Naive thymus-derived CD4-positive, alpha-beta T cell (primary cell): ENCODE measurements at places on chromosomes 7 and 10. TPM values are rescaled to one million over a fixed set of nuclear protein-coding genes. Genes with fewer than 3 reads are reported as not detected.

Gene CPN1
- total RNA-seq: not detected

Gene HABP2
- total RNA-seq: not detected in 2 replicates

Gene CPA1
- not detected for total RNA-seq

Gene UPK3BL2
- total RNA-seq: 61.3 TPM

Gene CPA2
- not detected in 2 replicates for total RNA-seq

Gene RBP3
- total RNA-seq: not detected in 2 replicates

Gene SUN3
- total RNA-seq: 0.53 TPM in 1 of 2 replicates, not detected in the other

Gene BAZ1B
- total RNA-seq: 69.2 TPM

Gene PTPN20
- 1.1 TPM for total RNA-seq

Gene AQP1
- total RNA-seq: 0.37 TPM

DNA sequence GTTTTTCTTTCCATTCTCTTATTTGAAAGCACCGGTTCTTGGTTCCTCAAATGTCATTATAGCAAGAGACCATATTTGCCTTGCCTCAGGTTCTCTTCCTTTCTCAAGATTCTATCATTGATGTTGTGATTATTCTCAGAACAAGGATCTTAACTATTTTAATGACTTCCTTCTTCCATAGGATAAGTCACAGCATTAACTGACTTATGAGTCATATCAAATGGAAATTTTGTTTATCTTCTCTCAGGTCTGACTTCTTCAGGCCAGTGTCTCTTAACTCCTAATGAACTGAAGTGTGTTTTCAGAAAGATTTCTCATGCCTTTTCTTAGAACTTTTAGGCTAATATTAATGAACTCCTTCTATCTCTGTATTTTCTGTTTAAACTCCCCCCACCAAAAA, 794.6 kb upstream of the LRRN3 start:
- no peak overlapping the region for H3K4me3 ChIP-seq
- no peaks in the 10 kb centered on the region for H3K27me3 ChIP-seq
- DNase-seq: no peak
- H3K36me3 ChIP-seq: no peaks in the 10 kb centered on the region

DNA sequence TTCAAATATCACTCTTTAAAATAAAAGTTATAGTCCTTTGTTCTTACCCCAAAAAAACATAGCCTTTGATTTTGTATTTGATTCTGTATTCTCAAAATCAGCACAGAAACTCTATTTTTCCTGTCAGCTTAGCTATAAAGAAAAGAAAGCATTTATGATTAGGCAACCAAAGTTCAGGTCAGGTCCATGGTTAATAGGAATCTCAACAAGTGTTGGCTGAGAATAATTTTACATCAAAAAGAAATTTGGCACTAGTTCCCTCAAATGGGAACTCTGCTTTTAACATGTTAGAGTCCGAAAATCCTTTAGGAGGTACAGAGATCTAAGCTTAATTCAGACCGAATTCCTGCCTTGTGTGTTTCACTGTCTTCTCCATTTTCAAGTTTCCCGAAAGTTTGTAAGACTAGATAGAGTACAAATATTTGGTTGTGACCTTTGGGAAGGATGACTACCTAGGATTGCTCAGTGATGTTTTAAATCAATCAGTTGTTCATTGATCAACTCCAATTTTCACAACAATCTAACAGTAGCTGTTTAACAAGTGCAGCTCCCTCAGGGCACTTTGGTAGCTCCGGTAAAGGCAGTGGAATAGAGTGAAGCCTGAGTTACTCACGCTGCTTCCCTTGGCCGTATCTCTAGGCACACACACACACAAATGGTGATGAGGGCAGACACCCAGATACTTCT, 8.8 kb upstream of the ENO4 start:
- H3K36me3 ChIP-seq: no peaks in the 10 kb centered on the region
- no peak overlapping the region for H3K27ac ChIP-seq

- H3K27ac ChIP-seq: no peak overlapping the region
- H3K36me3 ChIP-seq: no peaks in the 10 kb centered on the region
- H3K4me1 ChIP-seq: no peaks in the 10 kb centered on the region
- DNase-seq: no peak
- no peaks in the 10 kb centered on the region for H3K27me3 ChIP-seq
Observed at GRCh38 chr7:104650991-104651640, 322.7 kb downstream of the LHFPL3 start.

GRCh38 chr7:112140600-112140999, 65.6 kb downstream of the DOCK4 start:
- H3K4me3 ChIP-seq: no peak overlapping the region
- no peaks in the 10 kb centered on the region for H3K36me3 ChIP-seq
- no peaks in the 10 kb centered on the region for H3K4me1 ChIP-seq

DNA sequence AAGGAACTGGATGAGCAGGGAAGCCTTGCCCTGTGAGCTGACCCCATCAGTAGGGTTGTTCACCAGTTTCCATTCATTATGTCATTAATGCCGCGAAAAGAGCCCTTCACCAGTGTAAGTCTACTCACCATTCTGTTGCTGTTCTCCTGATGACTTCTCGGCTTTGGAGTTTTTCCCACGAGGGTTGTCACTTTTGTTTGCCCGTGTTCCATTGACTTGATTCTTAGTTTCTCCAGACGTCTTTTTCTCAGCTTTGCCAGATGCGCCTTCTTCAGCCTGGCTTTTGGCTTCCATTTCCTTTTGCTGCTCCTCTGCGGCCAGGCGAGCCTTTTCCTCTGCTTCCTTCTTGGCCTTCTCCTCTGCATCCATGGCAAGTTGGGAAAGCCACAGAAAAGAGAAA, 128.8 kb downstream of the PPP1R17 start:
- no peak overlapping the region for H3K4me3 ChIP-seq
- H3K27me3 ChIP-seq: no peaks in the 10 kb centered on the region
- no peaks in the 10 kb centered on the region for H3K4me1 ChIP-seq

- no peak overlapping the region for H3K4me3 ChIP-seq
- H3K4me1 ChIP-seq: peaks cover under 1% of the 10 kb centered on the region
- DNase-seq: no peak
- no peak overlapping the region for H3K27ac ChIP-seq
- H3K36me3 ChIP-seq: no peaks in the 10 kb centered on the region
- no peaks in the 10 kb centered on the region for H3K27me3 ChIP-seq
Observed at GRCh38 chr7:3455806-3456595, 154.9 kb downstream of the SDK1 start.

DNA sequence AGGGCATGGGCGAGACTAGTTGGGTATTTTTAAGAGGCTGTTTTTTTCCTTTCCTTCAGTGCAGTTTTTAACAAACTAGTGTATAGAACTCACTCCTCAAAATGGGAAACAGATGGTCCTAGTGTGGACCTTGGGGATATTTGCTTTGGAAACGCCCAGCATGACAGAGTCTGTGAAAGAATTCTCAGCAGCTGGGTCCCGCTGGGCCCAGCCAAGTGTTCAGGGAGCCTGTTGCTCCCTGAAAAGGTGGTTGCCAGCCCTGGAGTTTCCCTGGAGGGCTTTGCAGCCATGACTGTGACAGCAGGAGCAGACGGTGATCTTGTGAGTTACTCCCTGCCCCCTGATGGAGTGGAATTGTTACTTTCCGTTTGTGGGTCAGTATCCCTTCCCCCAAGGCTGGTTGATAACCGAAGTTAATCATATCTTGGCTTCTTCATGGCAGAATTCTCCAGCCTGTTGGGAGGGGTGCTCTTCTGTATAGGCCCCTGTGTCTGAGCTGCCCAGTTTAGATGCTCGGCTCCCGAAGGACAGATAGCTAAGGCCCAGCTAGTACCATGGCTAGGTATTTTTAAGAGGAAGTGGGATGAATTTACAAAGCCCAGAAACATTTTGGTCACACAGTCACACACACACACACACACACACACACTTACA, 278.6 kb upstream of the HABP2 start:
- no peak for DNase-seq
- H3K27ac ChIP-seq: no peak overlapping the region
- H3K4me3 ChIP-seq: no peak overlapping the region

DNA sequence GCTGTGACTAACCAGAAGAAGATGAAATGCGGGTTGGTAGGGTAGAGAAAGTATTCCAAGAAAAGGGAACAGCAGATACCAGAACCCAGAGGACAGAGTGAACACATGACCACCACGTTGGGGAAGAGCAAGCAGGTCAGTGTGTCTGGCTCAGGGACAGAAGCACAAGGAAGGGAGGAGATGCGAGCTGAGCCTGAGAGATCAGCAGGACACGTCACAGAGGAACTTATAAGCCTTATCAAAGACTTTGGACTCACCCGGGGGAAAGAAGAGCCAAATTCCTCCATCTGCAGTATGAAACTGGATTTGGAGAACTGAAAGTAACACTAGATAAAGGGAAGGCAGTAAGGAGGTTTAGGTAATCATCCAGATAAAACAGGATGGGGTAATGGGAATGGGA, 232.1 kb upstream of the NPVF start:
- no peaks in the 10 kb centered on the region for H3K27me3 ChIP-seq
- H3K27ac ChIP-seq: no peak overlapping the region
- H3K4me1 ChIP-seq: no peaks in the 10 kb centered on the region
- H3K4me3 ChIP-seq: no peak overlapping the region
- no peaks in the 10 kb centered on the region for H3K36me3 ChIP-seq

DNA sequence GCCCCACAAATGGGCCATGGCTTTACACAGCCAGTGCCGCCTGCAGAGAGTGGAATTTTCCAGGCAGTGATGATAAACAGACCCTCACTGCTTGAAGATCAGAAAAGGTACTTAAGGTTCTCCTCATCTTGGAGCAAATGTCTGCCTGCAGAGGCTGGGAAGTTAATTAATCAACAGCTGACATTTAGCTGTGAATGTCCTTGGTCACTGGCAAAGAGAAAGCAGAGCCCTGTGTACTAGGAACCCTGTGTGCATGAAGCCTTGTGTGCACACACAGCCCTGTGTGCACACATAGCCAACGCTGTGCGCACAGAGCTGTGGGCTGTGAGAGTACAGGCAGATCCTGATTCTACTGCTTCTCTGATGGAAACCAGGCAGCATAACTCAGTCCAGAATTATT, 291.6 kb upstream of the MKI67 start:
- H3K36me3 ChIP-seq: no peaks in the 10 kb centered on the region
- H3K27ac ChIP-seq: no peak overlapping the region
- no peak for DNase-seq
- H3K4me1 ChIP-seq: no peaks in the 10 kb centered on the region

- no peak overlapping the region for H3K27ac ChIP-seq
- DNase-seq: no peak
- no peaks in the 10 kb centered on the region for H3K27me3 ChIP-seq
- no peaks in the 10 kb centered on the region for H3K4me1 ChIP-seq
Observed at GRCh38 chr7:50533866-50534265, 31.3 kb downstream of the DDC start.

DNA sequence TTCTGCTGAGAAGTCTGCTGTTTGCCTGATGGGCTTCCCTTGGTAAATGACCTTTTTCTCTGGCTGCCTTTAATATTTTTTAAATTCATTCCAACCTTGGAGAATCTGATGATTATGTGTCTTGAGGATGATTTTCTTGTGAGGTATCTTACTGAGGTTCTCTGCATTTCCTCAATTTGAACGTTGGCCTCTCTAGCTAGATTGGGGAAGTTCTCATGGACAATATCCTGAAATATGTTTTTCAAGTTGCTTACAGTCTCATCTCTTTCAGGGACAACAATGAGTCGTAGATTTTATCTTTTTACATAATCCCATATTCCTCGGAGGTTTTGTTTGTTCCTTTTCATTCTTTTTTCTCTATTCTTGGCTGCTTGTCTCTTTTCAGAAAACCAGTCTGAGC, 208.4 kb downstream of the KIF20B start:
- no peak overlapping the region for H3K4me3 ChIP-seq
- no peak overlapping the region for H3K27ac ChIP-seq
- no peaks in the 10 kb centered on the region for H3K4me1 ChIP-seq
- H3K36me3 ChIP-seq: no peaks in the 10 kb centered on the region
- no peaks in the 10 kb centered on the region for H3K27me3 ChIP-seq
- no peak for DNase-seq

- DNase-seq: no peak
- H3K4me3 ChIP-seq: no peak overlapping the region
- H3K27me3 ChIP-seq: no peaks in the 10 kb centered on the region
- no peak overlapping the region for H3K27ac ChIP-seq
Observed at GRCh38 chr7:57177856-57178767, 45.9 kb upstream of the ZNF479 start.

GRCh38 chr10:129850316-129850715, 113.8 kb downstream of the EBF3 start:
- no peaks in the 10 kb centered on the region for H3K27me3 ChIP-seq
- no peak overlapping the region for H3K27ac ChIP-seq
- DNase-seq: no peak
- no peak overlapping the region for H3K4me3 ChIP-seq
- no peaks in the 10 kb centered on the region for H3K4me1 ChIP-seq
- no peaks in the 10 kb centered on the region for H3K36me3 ChIP-seq

GRCh38 chr7:36613031-36613614, 111.2 kb downstream of the AOAH start:
- H3K4me3 ChIP-seq: no peak overlapping the region
- no peak overlapping the region for H3K27ac ChIP-seq
- no peaks in the 10 kb centered on the region for H3K36me3 ChIP-seq
- no peak for DNase-seq
- no peaks in the 10 kb centered on the region for H3K27me3 ChIP-seq
- H3K4me1 ChIP-seq: peaks cover 10% of the 10 kb centered on the region

DNA sequence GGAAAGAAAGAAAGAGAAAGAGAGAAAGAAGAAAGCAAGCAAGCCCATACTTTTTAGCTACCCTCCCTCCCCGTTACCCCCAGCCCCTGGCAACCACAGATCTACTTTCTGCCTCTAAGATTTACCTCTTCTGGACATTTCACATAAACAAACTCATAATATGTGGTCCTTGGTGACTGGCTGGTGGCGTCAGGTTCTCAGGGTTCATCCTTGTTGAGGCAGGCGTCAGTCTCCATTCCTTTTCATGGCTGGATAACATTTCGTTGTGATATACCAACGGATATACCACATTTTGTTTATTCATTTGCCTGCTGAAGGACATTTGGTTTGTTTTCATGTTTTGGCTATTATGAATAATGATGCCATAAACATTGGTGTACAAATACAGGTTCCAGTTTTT, 30.5 kb downstream of the CDH23 start:
- H3K27me3 ChIP-seq: no peaks in the 10 kb centered on the region
- no peak overlapping the region for H3K4me3 ChIP-seq
- no peaks in the 10 kb centered on the region for H3K4me1 ChIP-seq
- DNase-seq: no peak

GRCh38 chr10:93293999-93294398, 188.1 kb downstream of the MYOF start:
- no peak overlapping the region for H3K4me3 ChIP-seq
- H3K27me3 ChIP-seq: no peaks in the 10 kb centered on the region
- H3K27ac ChIP-seq: no peak overlapping the region
- no peaks in the 10 kb centered on the region for H3K4me1 ChIP-seq

GRCh38 chr7:98927125-98927524, 48.8 kb downstream of the TRRAP start:
- H3K27me3 ChIP-seq: no peaks in the 10 kb centered on the region
- peaks cover 91% of the 10 kb centered on the region for H3K36me3 ChIP-seq
- H3K27ac ChIP-seq: no peak overlapping the region
- no peak for DNase-seq
- no peak overlapping the region for H3K4me3 ChIP-seq

- no peaks in the 10 kb centered on the region for H3K27me3 ChIP-seq
- no peak overlapping the region for H3K4me3 ChIP-seq
- no peaks in the 10 kb centered on the region for H3K36me3 ChIP-seq
- no peak for DNase-seq
- no peaks in the 10 kb centered on the region for H3K4me1 ChIP-seq
- no peak overlapping the region for H3K27ac ChIP-seq
Observed at GRCh38 chr7:116977172-116977571, 23.9 kb downstream of the ST7 start.

GRCh38 chr7:4361774-4362173, 320.3 kb upstream of the FOXK1 start:
- H3K27ac ChIP-seq: no peak overlapping the region
- no peaks in the 10 kb centered on the region for H3K36me3 ChIP-seq
- no peak overlapping the region for H3K4me3 ChIP-seq
- DNase-seq: no peak
- H3K27me3 ChIP-seq: no peaks in the 10 kb centered on the region
